Foreskin keratinocyte (primary cell): ENCODE measurements at places on chromosomes 2 and 18. TPM values are rescaled to one million over a fixed set of nuclear protein-coding genes. Genes with fewer than 3 reads are reported as not detected.

The FAP gene
- total RNA-seq = 1.2 and 3.0 TPM in 2 replicates

DNA sequence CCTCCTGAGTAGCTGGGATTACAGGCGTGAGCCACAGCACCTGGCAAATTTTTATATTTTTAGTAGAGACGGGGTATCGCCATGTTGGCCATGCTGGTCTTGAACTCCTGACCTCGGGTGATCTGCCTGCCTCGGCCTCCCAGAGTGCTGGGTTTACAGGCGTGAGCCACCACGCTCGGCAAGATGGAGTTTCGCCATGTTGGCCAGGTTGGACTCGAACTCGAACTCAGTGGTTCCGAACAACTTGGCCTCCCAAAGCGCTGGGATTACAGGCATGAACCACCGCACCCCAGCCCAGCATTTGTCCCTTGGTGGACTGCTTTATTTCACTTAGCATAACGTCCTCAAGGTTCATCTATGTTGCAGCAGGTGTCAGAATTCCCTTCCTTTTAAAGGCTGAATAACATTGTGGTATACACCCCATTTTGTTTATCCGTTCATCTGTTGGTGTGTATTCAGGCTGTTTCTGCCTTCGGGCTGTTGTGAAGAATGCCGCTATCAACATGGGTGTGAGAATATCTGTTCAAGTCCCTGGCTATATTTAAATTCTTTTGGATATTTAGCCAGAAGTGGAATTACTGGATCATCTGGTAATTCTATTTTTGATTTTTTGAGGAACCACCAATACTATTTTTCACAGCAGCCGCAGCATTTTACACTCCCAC is 1.2 kb upstream of the CENPA start:
- DNase-seq = no peak

GRCh38 chr2:242043538-242044312 is 174.2 kb downstream of the RTP5 start:
- no peak for DNase-seq

The CD226 gene
- total RNA-seq = 0.60 and 0.75 TPM in 2 replicates

The EML4 gene
- total RNA-seq = 32.9 and 35.4 TPM in 2 replicates
